GOT3 (cell line): ENCODE measurements at places on chromosomes 1 and 21.

- DNase-seq = no peak
Observed at GRCh38 chr1:31705080-31705866, 1.5 kb upstream of the COL16A1 start.

DNA sequence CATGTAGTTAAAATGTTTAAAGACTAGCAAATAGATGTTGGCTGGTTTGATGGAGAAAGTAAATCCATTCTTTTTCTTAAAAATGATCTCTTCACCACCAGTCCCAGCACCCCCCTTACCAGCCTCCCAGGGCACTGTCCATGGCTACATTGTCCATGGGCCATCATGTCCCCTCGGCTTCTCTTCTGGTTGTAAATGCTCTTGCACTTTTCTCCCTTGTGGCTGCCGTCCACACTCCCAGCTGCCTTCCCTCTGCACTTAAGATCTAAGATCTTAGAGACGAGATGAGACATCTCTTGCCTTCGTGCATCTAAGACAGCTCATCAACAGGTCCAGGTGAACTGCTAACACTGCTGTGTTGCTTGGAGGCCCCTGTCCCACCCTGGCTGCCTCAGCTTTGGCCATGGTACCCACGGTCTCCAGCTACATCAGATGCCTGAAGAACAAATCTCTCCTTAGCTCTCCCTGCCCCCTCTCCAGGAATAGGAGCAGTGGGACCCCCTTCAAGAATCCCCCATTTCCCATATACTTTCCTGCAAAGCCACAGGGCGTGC lies 11.1 kb downstream of the CAPN2 start:
- DNase-seq = no peak

DNA sequence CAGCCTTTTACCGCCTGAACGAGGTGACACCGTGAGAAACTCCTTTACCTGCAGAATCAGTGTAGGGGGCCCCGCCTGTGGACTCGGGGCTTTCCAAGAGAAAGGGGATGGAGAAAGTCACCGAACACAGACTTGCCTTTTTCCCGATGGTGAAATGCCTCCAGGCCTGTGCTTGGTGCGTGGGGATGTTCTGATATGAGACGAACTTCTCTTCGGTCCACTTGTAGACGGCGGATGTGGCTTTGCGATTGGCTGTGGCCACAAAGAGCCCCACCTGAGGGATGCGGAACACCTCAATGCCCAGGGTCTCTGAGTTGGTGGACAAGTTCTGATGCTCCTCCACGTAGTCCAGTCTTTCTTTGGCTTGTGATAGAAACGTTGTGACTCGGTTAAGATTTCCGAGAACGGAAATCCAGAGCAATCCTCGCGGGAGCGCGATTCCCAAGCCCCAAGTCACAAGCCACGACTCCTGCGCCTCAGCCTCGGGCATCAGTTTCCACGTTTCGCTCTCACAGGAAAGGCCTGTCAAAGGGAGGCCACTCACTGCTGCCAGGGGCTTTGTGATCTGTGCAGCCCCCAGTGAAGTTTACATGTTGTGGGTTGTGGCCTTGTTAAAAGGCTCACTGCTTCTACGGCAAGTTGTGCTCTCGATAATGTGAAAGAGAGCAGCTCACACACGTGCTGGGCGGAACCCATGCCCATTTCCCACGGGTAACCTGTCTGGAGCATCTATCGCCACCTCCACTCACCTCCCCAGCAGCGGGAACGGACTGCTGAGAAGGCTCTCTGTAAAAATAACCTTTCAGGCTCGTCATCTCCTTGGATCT lies 12.6 kb downstream of the KRTAP10-1 start:
- DNase-seq = no peak

DNA sequence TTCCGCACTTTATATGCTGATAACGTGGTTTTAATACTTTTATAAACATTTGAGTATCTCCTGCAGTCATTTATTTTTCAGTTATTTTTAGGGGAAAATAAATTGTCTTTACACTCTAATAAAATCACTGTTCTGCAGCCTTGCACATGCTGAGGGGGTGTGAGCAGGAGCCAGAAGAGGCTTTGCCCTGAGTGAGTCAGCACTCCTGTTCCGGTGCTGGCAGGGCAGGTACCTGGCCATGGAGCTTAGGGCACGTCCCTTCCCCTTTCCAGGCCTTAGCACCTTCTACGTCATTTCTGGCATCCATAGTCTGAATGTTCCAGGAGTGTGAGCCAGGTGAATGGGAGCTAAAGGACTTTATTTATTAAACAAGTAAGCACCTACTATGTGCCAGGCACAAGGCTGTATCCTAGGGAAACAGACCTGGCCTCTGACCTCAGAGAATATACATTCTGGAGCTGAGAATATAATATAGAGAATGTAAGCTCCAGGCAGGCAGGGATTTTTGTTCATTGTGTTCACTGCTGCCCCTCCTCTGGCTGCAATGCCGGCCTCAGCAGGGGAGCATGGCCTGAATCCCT lies 402.9 kb downstream of the PTPRU start:
- no peak for DNase-seq

DNA sequence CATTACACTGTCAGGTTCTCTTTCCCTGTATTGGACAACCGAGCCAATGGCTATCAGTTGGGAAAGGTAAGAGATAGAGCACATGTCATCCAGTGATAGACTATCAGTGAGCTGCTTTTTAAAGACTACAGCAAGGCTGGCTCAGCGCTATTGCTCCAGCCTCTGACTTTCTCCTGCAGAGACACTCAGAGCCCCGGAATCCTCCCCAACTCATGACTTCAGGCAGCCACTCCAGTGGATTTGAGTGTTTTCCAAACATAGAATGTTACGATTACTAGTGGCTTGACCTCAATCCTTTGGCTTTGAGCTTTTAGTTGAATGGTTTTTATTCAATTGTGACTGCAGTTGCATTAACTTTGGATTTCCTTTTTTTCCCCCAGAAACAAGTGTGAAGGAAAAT lies 331.9 kb downstream of the DISC1 start:
- no peak for DNase-seq

GRCh38 chr1:62439652-62440371 lies 3.0 kb downstream of the USP1 start:
- DNase-seq = no peak

DNA sequence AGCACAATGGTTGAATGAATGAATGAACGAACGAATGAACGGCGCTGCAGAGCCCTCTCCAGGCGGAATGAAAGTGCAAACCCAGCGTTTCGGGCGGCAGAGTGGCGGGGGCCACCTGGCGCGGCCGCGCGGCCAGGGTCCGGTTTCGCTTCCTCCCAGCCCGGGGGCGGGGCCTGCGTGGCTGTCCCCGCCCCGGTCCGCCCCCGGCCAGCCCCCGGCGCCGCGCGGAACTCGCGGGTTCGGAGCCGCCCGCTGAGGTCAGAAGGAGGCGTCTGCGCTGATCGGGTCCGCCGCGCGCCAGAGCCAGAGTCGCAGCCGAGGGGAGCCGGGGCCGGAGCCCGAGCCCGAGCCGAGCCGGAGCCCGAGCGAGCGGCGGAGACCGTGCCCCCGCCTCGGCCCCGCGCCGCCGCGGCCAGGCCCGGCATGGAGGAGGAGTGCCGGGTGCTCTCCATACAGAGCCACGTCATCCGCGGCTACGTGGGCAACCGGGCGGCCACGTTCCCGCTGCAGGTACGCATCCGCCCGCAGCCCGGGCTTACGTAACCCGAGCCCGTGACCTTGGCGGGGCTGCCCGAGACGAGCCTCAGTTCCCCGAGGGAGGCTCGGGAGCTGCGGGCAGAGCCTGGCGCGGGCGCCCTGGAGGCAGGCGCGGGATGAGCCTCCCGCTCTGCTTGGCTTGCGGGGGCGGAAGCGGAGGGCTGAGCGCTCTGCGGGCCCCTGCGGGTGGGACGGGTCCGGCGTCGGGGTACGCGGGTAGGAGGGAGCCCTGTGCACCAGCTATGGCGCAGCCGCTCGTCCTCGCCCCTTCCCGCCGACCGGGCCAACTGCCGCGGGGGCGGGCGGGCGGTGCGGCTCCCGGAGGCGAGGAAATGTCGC lies at the start of gene PDXK:
PDXK (plus strand) TSS at position 258 of the 876 bp plus-strand sequence; CDS start at position 424, 166 bp downstream.
- peak; percentile 73 for DNase-seq

GRCh38 chr1:44820328-44821239 lies 12.3 kb downstream of the BTBD19 start:
- DNase-seq = no peak

DNA sequence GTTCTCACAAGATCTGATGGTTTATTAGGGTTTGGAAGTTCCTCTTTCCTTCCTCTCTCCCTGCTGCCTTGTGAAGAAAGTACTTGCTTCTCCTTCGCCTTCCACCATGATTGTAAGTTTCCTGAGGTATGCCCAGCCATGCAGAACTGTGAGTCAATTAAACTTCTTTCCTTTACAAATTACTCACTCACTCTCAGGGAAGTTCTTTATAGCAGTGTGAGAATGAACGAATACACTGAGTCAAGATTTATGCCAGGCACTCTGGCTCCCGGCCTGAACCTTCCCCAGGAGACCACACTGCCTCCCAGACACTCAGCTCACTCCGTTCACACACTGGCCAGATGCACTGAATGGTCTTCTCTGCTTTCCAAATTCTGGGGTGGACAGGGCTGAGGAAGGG lies 308.3 kb upstream of the AJAP1 start:
- no peak for DNase-seq

- no peak for DNase-seq
Observed at GRCh38 chr1:80909172-80909784, 891.5 kb upstream of the ADGRL2 start.

GRCh38 chr1:91809317-91809716 lies 76.6 kb downstream of the TGFBR3 start:
- no peak for DNase-seq

DNA sequence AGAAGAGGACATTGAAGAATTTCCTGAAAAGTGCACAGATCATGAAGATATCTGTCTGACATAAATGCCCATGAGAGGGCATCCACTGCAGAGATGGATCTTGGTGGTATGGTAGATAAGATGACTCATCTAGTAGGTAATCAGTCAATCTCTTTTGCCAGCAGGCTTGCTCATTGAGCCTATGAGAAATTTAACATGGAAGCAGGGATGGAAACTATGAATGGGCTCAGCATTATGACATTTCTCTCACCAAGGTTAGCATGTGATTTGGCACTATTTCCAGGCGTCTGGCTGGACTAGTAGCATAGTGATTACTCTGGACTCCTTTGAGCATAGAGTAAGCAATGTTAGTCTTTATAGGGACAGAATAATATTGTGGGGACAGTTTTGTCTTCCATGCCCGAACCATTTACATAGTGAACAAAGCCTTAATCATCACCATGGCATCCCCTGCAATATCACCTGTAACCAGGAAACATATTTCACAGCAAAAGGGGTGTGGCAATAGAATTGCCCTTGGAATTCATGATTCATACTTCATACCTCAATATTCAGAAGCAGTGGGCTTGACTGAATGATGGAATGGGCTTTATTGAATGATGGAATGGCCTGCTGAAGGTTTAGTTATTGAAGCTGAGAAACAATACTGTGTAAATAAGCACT lies 7.3 kb downstream of the OR2C3 start:
- no peak for DNase-seq
